ENCODE measurements at places on chromosomes 4 and X.

DNA sequence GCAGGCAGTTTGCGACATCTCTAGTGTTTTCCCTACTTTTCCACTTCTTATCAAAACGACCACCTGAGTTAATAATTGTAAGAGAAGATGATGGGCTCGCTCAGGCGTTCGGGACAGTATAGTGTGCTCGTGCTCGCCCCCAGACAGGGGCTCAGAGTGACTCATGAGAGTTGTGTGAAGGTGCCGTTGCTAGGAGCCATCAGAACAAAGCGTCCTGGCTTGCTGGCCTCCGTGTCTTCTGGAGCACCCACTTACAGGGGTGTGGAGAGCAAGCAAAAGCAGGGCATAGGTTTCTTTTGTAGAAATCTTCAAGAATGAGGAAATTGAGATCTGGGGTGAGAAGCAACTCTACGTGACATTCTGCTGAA lies 73.0 kb upstream of the ADGRG2 start:
- no peak for DNase-seq

DNA sequence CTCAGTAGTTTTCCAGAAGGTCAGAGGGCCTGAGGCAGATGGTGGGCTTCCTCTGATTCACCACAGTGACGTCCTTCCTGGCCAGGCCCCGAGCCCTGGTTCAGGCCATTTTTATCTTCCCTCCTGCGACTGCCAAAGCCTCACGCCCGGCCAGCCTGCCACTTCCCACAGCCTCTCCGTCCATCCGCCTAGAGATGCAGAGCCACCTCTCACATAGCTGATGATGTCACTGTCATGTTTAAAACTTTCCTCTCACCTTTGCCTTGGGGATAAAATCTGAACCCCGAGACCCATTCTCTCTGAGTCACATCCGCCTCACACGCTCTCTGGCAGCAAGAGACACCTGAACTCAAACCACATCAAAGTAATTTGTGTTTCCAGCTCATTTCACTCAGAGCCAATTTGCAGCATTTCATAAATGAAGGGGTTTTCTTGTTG lies 175.3 kb downstream of the QDPR start:
- DNase-seq, result peak; percentile 34

- DNase-seq, result no peak
Observed at GRCh38 chr4:67549123-67549522, 3.8 kb upstream of the CENPC start.

- no peak for DNase-seq
Observed at GRCh38 chr4:35250331-35250730, 994.0 kb downstream of the ARAP2 start.

GRCh38 chr4:142940425-142941330 lies 94.6 kb upstream of the INPP4B start:
- DNase-seq, result no peak

- DNase-seq, result no peak
Observed at GRCh38 chrX:17623750-17624149, 113.5 kb upstream of the SCML1 start.

GRCh38 chr4:88021824-88022223 lies 14.4 kb downstream of the PKD2 start:
- no peak for DNase-seq

GRCh38 chr4:108799306-108799705 lies 36.5 kb upstream of the ETNPPL start:
- DNase-seq, result no peak

GRCh38 chr4:156970501-156971164 lies 966 bp downstream of the PDGFC start:
- DNase-seq, result no peak

DNA sequence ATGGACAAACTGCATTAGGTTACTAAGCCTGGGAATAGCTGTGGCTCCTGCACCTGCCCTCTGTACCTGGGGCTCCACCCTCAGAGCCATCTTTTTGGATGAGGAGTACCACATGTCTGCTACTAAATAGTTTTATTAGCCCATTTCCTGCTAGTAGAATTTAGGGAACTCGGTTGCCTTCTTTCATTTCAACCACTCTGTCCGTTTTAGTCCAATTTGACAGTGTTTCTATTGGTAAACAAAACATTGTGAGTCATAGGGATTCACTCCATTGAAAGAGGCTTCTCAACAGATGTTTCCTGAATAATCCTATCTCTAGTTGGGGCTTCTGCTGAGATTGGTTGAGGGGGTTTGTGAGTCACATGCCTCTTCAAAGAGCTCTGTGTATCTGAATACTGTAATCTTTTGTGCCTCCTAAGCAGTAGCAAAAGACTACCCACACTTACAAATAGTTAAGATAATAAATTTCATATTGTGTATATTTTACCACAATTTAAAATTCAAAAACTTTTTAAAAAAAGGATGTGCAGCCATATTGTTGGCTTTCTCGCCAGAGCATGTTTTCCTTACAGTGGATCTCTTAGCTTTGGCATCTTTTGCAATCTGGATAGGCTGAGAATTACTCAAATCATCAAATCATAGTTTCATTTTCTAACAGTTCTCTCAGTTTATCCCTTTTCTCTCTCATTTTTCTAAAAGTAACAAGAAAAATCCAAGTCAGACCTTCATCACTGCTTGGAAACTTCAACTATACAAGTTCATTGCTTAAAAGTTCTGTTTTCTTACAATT lies 9.9 kb downstream of the FAM200B start:
- no peak for DNase-seq

DNA sequence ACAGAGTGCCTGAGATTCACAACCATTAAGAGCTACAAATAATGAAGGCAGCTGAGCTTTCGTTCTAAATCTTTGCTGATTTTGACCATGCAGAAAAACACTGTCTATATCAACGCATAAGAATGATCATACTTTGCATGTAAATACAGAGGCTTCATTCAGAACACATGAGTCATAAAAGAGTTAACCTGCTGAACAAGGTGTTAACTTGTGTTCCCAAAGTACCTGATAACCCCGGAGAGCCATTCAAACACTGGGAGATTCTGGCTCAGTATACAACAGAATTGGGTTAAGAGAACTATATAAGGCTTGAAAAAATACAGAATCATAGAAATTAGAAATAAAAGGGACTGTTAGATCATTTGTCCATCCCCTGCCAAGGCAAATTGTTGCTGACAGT lies 964.3 kb upstream of the TENM3 start:
- DNase-seq, result no peak

DNA sequence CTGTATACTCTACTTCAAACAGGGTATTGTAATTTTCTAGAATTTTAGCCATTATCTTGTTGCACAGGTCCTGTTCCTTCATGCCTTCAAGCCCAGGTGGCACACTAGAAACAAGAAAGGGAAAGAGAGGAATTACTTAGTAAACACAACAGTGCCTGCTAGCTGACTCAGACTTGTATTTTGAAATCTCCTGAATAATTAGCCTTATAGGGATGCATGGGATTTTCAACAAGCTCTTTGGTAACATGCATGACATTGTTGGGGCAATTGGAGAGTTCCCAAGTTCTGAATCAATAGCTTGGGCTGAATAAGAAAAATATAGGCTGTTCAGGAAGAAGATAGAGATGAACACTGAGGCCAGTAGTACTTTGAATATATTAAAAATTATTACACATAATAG lies 118.8 kb downstream of the FAM13A start:
- DNase-seq, result no peak

- DNase-seq, result no peak
Observed at GRCh38 chr4:169050881-169051760, 41.1 kb upstream of the CBR4 start.

GRCh38 chr4:1026115-1026514 lies 14.7 kb downstream of the FGFRL1 start:
- DNase-seq, result peak; percentile 54

GRCh38 chr4:25769251-25769650 lies 93.5 kb downstream of the SEL1L3 start:
- no peak for DNase-seq

GRCh38 chr4:77153006-77153405 lies 4.0 kb upstream of the CCNG2 start:
- no peak for DNase-seq

- no peak for DNase-seq
Observed at GRCh38 chrX:108397627-108398391, 40.4 kb downstream of the COL4A6 start.

GRCh38 chr4:71346710-71347109 lies 7.9 kb downstream of the SLC4A4 start:
- no peak for DNase-seq

DNA sequence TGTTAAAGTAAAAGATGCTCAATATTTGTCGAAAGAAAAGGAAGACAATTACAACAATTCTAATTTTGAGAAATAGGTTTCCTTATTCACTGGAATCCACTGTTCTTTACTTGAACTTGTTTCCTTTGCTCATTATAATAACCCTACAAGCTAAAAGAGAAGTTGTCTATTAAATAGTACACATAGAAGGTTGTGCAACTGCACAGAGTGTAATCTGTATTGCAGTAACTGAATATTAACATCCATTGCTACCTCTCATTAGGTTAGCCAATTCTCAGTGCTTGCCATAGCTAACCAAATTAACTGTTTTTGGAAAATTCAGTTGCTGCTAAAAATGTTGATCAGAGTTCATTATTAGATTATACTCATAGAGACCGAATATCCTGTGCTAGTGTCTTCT lies 120.0 kb downstream of the PDLIM5 start:
- DNase-seq, result no peak

DNA sequence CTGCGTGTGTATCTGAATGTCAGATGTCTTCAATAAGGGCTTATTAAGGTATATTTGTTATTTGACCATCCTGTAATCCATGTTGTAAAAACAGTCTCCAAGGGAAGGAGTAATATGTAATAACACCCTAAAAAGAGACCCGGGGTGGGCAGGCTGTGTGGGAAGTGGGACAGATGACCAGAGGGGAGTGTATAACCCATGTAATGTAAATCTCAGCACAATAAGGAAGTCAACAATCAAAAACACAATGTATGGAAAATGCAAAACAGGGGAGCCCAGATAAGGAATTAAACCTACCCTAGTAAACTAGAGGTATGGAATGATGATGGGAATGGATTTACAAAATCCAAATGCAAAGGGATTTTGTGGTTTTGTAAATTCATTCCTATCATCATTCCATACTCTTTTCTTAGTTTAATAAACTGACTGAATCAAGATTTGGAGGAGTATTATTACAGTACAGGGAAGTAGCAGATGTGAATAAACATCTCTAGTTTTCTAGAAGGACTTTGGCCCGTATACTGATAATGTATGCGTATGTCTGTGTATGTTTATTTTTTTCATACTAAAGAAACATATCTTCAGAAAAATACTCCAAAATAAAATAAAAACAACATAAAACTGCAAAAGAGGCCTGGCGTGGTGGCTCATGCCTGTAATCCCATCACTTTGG lies 15.7 kb upstream of the ENPEP start:
- no peak for DNase-seq

- no peak for DNase-seq
Observed at GRCh38 chr4:103904123-103904522, 184.3 kb upstream of the TACR3 start.

- DNase-seq, result no peak
Observed at GRCh38 chr4:144189121-144189520, 48.6 kb upstream of the GYPA start.

DNA sequence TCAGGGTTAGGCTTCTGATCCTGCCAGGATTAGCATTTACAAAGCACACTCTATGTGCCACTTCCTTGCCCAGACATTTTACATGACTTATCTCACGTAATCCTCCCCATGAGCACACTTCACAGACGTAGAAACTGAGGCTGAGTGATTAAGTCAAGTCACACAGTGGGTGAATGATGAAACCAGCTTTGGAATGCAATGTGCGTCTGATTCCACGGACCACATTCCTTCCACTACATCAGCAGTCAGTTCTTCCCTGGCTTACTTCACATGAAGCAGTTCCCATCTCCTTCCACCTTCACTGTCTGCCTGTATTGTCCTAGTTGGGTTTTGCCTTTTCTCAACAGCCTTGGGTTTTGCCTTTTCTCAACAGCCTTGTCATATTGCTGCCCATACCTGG lies 134.3 kb upstream of the PPARGC1A start:
- no peak for DNase-seq

DNA sequence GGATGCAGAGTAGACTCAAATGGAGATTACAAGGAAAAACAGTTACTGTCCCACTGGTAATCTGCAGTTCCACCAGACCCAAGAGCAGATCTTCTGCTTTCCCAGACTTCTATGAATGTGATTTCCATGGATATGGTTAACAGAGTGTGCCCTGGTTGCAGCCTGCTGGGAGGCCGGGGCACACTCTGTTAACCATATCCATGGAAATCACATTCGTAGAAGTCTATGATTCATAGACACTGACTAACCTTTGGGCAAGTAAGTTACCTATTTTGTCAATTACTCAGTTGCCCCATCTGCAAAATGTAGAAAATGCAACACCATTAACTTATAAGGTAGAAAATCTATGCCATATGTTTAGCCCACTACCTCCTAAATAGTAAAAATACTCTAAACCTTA lies 443.1 kb upstream of the PITX2 start:
- no peak for DNase-seq

DNA sequence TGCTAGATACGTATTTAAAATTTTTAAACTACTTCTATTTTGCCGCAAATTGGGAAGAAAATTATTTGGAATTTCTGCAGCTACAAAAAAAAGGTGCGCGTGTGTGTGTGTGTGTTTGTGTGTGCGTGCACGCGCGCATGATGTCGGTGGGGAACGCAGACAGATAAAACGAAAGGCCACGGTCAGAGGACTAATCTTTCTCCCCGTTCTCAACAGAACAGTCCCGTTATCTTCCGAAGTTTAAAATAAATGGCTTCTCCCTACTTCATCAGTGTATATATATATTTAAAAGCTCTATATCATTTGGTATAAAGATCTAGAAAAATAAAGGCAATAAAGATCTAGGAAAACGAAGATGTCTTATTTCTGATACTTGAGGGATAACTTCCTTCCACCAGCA lies 1.5 kb downstream of the MGARP start:
- DNase-seq, result no peak

GRCh38 chrX:30935985-30936384 lies 46.9 kb upstream of the TAB3 start:
- no peak for DNase-seq

DNA sequence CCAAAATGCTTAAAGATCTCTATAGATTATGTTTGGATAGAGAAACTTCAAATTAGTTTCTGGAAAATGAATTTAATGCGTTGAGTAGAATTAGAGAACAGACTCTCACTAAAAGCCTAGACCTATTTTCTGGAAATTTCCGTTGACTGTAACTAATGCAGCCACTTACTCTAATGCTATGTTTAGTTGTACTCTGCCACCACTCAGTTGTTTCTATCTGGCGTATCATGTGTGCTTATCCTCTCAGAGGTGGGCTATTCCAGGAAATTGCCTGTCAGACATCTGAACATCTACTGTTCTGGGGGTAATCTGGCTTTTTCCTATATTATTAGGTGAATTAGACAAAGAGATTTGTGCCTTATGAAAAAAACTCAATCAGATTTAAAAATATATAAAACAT lies 347.1 kb upstream of the FSTL5 start:
- DNase-seq, result no peak
